Cardiac fibroblast (primary cell): ENCODE measurements at places on chromosomes 16 and 17.

DNA sequence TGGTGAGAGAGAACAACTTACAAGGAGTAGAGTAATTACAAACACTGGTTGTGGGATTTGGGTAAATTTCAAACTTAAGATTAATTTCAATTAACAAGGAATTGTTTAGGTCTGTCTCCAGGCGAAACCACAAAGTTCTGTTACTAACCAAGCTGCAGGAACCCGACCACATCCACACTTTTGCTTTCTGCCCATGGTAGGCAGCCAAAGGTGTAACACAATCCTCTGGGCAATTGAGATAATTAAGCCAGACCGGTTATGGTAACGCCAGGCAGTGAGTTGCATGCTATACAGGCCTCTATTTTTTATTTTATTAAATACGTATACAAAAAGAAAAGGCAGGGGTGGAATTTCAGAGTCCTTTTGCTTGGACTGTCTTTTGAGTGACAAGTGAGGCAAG lies 12.0 kb downstream of the KCNJ2 start:
- DNase-seq, result no peak

- DNase-seq, result peak; percentile 99
Measured at GRCh38 chr16:1964506-1965395, at the start of gene RPS2. RPS2 (minus strand) TSS chr16:1964826; CDS start chr16:1964625, 201 bp downstream.

DNA sequence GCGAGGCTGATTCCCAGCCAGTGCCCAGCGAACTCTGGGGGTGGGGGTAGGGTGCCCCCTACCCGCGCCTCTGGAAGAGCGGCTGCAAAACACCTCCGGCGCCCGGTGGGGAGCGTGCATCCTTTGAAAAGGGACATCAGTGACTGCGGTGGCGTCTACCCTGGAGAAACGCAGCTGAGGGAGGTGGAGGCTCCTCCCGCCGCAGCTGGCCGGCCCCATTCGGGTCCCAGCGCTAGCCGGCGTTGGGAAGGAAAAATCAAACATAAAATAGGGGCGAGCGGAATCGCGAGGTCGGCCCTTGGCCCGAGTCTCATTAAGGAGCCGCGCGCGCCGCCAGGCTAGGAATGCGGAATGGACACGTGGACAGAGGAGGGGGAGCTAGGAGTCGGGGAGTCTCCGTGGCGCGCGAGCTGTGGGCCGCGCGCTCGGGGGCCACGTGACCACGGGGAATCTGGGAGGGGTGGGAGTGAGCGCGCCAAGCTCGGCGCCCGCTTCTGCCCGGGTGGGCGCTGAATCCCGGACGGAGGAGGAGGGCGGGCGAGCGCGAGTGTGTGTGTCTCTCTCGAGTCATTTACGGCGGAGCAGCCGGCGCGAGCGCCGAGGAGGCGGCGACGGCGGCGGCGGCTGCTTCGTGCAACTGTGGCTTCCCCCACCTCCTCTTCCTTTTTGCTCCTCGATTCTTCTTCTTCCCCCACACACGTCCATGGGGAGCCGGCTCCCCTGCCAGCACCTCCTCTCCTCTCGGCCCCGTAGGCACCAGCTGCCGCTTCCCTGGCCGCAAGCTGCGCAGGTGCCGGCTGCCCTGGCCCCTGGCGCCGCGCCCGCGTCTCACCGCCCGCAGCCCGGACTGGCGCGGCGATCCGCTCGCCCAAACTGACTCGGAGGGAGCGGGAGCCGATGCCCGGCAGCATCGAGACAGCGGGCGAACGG lies at the start of gene TMEM132E:
TMEM132E (plus strand) TSS at position 566 of the 930 bp plus-strand sequence. CDS start 1,495 bp downstream, outside the sequence.
- DNase-seq, result peak; percentile 13

DNA sequence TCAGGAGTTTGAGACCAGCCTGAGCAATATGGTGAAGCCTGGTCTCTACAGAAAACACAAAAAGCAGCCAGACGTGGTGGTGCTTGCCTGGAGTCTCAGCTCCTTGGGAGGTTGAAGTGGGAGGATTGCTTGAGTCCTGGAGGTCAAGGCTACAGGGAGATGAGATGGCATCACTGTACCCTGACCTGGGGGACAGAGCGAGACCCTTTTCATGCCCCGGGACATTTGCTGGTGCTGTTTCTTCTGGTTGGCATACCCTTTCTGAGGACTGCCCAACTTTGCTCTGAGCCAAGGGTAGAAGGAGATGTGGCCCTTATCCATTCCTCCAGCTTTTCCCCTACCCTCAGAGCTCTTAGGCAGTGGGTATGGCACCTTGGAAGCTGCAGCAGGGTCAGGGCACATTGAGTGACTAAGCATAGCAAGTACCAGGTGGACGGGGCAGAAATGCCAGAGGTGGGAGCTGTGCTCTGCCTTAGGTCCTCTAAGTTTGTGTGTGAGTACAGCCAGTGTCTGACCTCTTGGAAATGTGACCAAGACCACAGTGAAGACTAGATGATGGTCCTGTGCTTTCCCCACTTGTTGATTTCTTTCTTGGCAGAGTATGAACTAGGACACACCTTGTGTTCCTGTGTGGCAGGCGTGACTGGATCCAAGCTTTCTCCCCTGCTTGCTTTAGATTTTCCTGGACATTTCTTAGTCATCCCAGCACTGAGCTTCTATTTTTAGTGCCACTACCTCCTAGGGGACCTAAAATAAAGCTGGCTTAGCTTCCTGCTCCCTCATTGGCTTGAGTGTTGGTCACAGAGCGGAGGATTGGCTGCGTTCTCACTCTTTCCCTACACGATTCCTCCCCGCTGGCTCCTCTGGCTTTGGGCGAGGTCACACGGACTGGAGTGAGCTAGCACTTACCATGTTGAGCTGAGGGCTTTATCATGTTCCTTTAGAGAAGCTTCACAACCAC lies 9.9 kb upstream of the EDC4 start:
- peak; percentile 90 for DNase-seq

- DNase-seq, result no peak
Measured at GRCh38 chr16:49757559-49758069, 98.3 kb downstream of the ZNF423 start.

DNA sequence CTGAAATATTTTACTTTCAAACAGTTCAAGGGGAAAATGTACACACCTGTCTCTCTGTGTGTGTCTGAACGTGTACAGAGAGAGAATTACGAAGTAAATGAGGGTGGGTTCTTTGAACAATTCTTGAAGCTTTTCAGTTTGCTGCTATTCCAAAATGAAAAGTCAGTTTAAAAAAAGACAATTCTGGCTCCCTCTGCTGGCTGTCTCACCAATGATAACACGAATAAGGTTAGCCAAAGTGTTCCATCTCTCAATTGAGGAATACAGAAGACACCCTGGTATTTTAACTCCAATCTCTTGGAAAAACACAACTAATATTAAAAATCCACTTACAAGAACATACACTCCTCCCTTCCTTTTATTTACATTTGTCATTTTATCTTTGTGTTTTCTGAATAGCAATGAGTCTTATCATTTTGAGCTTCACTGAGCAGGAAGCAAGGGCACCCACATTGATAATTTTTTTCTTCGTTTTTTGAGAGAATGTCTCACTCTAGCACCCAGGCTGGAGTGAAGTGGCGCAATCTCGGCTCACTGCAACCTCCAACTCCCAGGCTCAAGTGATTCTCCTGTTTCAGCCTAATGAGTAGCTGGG lies 20.5 kb downstream of the EFTUD2 start:
- peak; percentile 54 for DNase-seq

- DNase-seq, result peak; percentile 42
Measured at GRCh38 chr17:77681861-77682260, 276.6 kb upstream of the TNRC6C start.

DNA sequence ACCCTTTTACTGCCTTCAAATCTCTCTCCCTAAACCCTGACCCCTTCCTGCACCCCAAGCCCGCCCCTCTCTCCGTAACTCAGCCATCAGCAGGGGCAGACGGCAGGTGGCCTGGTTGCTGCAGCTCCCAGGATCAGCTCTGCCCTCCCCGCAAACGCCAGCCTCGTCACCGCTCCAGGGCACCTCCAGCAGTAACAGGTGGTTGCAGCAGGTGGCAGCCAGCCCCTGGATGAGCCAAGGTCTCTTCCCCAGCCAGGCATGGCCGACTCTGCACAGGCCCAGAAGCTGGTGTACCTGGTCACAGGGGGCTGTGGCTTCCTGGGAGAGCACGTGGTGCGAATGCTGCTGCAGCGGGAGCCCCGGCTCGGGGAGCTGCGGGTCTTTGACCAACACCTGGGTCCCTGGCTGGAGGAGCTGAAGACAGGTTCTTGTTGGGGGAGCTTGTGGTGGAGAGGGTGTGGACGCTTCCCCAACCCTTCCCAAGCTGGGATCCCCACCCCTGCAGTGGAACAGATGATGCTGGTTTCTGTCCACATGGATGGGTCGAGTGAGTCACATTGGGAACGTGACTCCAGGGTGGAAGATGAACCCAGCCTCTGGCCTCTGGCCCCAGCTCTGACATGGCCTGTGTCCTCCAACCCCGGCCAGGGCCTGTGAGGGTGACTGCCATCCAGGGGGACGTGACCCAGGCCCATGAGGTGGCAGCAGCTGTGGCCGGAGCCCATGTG lies 558 bp downstream of the HSD3B7 start:
- DNase-seq, result no peak

DNA sequence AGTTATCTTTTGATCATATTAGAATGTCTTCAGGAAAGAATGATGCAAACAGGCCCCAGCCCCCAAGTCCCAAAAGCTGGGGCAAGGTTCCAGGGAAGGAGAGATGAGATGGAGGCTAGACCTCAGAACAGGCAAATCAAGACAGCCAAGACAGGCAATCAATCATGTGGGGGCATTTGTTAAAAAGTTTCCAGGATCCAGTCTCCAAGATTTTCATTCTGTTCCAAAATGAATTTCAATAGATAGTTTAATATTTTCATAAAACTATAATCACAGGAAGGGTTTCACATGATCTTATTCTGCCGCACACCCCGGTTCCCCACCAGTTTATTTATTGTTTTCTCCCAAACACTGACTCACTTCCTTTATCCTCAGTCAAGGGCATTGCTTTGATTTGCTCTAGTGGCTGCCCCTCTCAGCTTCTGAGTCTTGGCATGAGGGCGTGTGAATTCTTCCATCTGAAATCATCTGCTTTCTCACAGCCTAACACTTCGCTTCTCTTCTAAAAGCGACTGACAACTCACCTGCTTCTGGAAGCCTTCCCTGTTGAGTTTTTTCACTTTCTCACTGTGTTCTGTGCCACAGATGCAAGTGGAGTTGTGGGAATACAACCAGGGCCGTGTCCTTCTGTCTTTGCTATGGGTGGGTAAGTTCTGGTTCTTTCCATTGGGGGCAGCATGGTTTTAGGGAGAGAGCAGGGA lies 12.2 kb upstream of the TERF2 start:
- DNase-seq, result peak; percentile 85

GRCh38 chr17:1966274-1967086 lies 58.7 kb downstream of the RTN4RL1 start:
- DNase-seq, result no peak

GRCh38 chr17:64003526-64004121 lies 5.5 kb downstream of the PRR29 start:
- DNase-seq, result no peak

DNA sequence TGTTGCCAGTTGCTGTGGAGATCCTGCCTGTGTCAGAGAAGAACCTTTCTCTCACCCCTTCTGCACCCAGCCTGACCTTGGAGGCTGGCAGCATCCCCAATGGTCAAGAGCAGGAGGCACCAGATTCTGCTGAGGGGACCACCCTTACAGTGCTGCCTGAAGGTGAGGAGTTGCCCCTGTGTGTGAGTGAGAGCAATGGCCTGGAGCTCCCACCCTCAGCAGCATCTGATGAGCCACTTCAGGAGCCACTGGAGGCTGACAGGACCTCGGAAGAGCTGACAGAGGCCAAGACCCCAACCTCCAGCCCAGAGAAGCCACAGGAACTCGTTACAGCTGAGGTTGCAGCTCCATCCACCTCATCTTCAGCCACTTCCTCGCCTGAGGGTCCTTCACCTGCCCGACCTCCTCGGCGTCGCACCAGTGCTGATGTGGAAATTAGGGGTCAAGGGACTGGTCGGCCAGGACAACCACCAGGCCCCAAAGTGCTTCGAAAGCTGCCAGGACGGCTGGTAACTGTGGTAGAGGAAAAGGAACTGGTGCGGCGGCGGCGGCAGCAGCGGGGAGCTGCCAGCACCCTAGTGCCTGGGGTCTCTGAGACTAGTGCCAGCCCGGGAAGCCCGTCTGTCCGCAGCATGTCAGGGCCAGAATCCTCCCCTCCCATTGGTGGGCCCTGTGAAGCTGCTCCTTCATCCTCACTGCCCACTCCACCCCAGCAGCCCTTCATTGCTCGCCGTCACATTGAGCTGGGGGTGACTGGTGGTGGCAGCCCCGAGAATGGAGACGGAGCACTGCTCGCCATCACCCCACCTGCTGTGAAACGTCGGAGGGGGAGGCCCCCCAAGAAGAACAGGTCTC lies 10.2 kb upstream of the PHKG2 start:
- no peak for DNase-seq
